Stomach (tissue), 19 donors: ENCODE measurements at places on chromosomes 12 and 14. TPM values are rescaled to one million over a fixed set of nuclear protein-coding genes. Genes with fewer than 3 reads are reported as not detected.

DNA sequence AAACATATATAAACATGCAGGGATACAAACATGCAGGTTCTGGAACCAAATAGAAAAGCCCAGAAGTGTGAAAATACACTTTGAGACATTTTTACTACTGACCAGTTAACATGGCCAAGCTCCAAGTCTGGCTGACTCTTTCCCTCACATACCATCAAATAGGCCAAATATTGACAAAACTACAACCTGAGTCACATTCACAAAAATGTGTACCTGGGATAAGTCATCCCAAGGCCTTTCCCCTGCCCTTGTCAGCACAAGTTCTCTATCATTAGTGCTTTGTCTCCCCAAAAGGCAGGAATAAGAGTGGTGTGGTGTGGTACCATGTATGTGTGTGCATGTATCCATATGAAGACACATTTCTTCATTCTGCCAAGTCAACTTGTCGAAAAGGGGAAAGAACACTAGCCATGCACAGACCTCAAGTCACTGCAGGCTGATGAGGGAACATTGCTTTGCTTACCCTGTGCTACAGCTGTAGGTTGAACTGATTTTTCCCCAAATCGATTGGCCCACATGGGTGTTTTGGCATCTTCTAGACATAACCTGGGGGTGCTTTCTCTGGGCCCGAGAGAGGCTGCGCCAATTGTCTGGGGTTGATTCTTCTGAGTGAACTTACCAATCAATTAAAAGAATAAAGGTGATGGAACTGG, 14.9 kb downstream of the HOXC4 start:
- DNase-seq: no peak

Gene COX8C
- not detected for total RNA-seq

- DNase-seq: no peak
These were observed 125.8 kb downstream of the SLC38A4 start for GRCh38 chr12:46699986-46700385.

DNA sequence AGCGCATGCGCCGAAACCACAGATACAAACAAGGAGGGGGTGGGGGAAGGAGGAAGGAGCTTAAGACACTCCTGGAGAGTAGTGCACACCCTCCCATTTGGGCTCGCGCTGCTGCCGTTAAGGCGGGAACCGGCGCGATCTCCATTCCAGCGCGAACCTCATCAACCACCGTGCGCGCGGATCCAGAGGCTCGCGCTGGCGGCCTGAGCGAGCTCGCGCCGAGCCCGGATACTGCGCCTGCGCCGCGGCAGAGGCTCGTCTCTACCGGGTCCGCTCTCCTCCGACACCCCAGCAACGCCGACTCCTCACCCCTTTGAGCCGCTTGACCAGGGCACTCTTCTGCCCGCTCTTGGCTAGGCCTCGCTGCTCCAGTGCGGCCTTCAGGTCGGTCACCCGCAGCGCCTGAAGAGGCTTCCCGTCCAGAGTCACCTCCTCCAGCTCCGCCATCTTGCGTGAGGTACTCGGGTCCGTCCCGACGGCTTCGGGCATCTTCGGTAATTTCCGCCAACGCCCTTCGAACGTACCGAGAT, at the start of gene ACIN1:
TSS of gene ACIN1 (minus strand) at position 471 of the 530 bp plus-strand sequence. CDS start at position 447, 24 bp downstream.
- DNase-seq: peak; percentile 75

- no peak for DNase-seq
These were observed 51.8 kb upstream of the NUAK1 start for GRCh38 chr12:106190581-106190980.

Gene PARPBP
- 10.5 TPM for total RNA-seq

DNA sequence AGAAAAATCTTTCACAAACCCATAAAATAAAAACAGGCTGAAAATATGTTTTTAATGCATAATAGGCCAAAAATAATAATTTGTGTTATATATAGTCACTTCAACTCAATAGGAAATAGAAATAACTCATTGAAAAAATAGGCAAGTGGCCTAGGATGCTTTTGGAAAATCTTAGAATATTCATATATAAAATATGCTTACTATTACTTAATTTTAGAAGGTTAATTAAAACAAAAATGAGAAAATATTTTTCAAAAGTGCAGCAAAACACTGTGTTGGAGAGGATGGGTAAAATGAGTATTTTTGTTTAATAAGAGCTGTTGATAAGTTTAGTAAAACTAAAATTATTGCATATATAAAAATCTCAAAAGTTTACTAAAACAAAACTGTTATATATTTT, 308.0 kb upstream of the ATXN7L3B start:
- DNase-seq: no peak

Gene ETV6
- 15.2 TPM for total RNA-seq

GRCh38 chr14:101074196-101075024, 170.9 kb upstream of the RTL1 start:
- peak; percentile 15 for DNase-seq

Gene PRH2
- not detected for total RNA-seq

Gene SMIM41
- 1.1 TPM for total RNA-seq

Gene NID2
- total RNA-seq: 8.0 TPM

GRCh38 chr12:93322784-93323183, 54.9 kb upstream of the NUDT4 start:
- DNase-seq: no peak

GRCh38 chr12:95115641-95116040, 42.2 kb upstream of the NR2C1 start:
- no peak for DNase-seq

DNA sequence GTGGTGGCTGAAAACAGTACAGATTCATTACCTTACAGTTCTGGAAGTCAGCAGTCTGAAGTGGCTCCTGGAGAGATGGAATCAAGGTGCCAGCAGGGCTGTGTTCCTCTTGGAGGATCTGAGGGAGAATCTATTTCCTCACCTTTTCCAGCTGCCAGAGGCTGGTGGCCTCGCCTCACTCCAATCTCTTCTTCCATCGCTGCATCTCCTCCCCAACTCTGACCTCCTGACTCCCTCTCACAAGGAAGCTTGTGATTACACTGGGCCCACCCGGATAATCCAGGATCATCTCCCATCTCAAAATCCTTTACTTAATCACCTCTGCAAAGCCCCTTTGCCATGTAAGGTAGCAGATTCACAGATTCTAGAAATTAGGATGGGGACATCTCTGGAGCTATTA, 11.4 kb upstream of the NCOR2 start:
- no peak for DNase-seq

DNA sequence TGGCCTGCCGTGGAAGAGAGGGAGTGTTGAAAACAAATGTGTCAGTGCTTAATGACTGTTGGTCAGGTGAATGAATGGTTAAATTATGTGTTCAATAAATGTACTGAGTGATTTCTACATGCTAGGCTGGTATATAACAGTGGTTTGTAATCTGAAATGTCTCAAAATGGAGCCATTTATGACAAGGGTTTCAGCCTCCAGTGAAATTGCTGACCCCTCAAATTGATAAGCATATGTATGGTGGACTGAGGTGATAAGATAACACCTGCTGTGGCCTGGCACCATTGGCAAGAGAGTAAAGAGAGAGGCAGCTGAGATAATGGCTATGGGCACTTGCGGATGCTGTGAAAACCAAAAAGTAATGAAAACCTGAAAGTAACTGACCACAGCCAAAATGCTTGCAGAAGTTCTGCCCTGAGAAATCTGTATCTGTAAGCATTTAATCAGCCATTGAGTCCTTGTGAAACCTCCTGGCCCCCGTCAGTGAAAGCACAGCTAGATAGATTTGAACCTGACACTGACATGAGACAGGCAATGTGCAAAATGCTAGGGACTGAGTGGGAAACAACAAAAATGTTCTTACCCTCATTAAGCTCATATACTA, 1.4 kb upstream of the BCAT1 start:
- peak; percentile 7 for DNase-seq

GRCh38 chr12:80625901-80626300, 81.5 kb upstream of the MYF6 start:
- DNase-seq: no peak

- no peak for DNase-seq
These were observed 22.4 kb upstream of the GALNT16 start for GRCh38 chr14:69237584-69237983.

Gene XRCC3
- total RNA-seq: 70.1 TPM

Gene SLC5A8
- total RNA-seq: 0.29 TPM
